ENCODE measurements at places on chromosomes 1 and 21.

- DNase-seq: no peak
Observed at GRCh38 chr1:89760496-89760895, 60.3 kb upstream of the LRRC8D start.

DNA sequence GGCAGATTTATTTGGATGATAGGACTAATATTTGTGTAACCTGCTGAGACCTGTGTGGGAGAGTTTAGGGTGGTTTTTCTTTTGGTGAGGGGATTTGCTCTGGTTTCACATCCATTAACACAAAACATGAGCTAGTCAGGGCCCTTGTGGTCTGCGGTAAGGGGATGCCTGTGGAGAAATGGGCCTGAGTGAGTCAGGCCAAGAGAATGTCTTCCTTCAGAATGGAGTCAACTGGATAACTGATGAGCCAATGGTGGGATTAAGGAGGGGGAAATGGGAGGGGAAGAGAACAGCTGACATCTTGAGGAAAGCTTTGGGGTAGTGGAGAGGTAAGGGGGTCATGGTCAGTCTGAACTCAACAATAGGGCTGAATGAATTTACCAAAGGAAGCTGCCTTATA is 13.9 kb downstream of the WNT2B start:
- no peak for DNase-seq

- peak; percentile 45 for DNase-seq
Observed at GRCh38 chr1:112614460-112615065, 4.4 kb downstream of the ST7L start.

DNA sequence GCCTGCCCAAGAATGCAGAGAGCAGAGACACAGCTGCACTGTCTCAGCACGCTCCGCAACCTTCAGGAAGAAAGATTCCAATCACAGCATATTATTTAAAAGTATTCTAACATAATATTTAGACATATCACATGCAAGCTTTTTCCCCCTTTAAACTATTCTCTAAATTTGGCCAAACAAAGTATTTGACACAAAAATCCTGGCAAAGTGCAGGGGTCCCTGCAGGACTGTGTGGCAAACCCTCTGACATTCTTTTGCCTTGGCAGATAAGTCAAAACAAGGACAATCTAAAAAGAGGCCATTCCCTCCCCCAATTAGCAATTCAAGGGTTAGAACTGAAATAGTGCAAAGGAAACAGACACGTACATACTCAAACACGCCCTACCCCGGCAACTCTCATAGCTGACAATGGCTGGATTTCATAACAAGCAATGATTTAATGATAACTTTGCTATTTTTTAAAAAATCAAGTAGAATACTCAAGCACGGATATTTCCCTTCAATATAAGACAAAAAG is 225.3 kb downstream of the MRPL39 start:
- no peak for DNase-seq

- peak; percentile 7 for DNase-seq
Observed at GRCh38 chr1:28087614-28088167, 719 bp downstream of the EYA3 start.
